ENCODE measurements at places on chromosomes 5 and 9. TPM values are rescaled to one million over a fixed set of nuclear protein-coding genes. Genes with fewer than 3 reads are reported as not detected.

Gene PKN3
- total RNA-seq: 11.6 TPM

Gene TMEM215
- total RNA-seq: not detected

Gene HTR4
- total RNA-seq: not detected

Gene ENTPD2
- 0.48 TPM for total RNA-seq

Gene DBN1
- 98.8 TPM for total RNA-seq

Gene RCL1
- total RNA-seq: 38.8 TPM

Gene COL15A1
- total RNA-seq: 0.30 TPM

Gene CDH9
- total RNA-seq: not detected

Gene ELAVL2
- not detected for total RNA-seq

Gene CCNI2
- total RNA-seq: 3.4 TPM

Gene GNG10
- total RNA-seq: 17.2 TPM

Gene FABP6
- not detected for total RNA-seq

Gene CERCAM
- total RNA-seq: 2.7 TPM

Gene RASA1
- 28.2 TPM for total RNA-seq

Gene GFI1B
- total RNA-seq: not detected

Gene NPDC1
- 27.2 TPM for total RNA-seq

Gene SPATA31A3
- total RNA-seq: not detected

Gene GGTA1
- total RNA-seq: not detected

Gene MUSK
- not detected for total RNA-seq

Gene ATG10
- total RNA-seq: 11.7 TPM

Gene SLC6A7
- total RNA-seq: not detected

Gene CCL27
- total RNA-seq: 3.7 TPM

Gene CDC14B
- 11.7 TPM for total RNA-seq

Gene LRRC19
- total RNA-seq: not detected

Gene CD14
- 0.41 TPM for total RNA-seq

Gene C9orf50
- total RNA-seq: not detected

Gene CAVIN4
- total RNA-seq: 0.19 TPM

Gene PLGRKT
- 49.9 TPM for total RNA-seq

Gene CARTPT
- not detected for total RNA-seq

Gene CAMK2A
- total RNA-seq: not detected

Gene FAM153A
- total RNA-seq: 58.1 TPM

Gene SPATA31D4
- total RNA-seq: not detected

Gene TESK1
- total RNA-seq: 39.9 TPM

Gene SLC2A6
- total RNA-seq: 2.6 TPM

Gene MYMK
- not detected for total RNA-seq

Gene SPAAR
- not detected for total RNA-seq

Gene NDUFAF2
- total RNA-seq: 29.0 TPM

Gene CCDC152
- 13.5 TPM for total RNA-seq

Gene PCDHB12
- total RNA-seq: not detected

Gene GABBR2
- total RNA-seq: not detected

Gene OCLN
- 2.8 TPM for total RNA-seq

Gene SLC27A4
- 10.2 TPM for total RNA-seq

Gene TYRP1
- not detected for total RNA-seq

Gene GCNT1
- total RNA-seq: 9.7 TPM

Gene LCN9
- not detected for total RNA-seq

Gene FASTKD3
- 8.5 TPM for total RNA-seq

Gene NCBP1
- total RNA-seq: 24.3 TPM

Gene TRIM14
- total RNA-seq: 41.7 TPM

Gene ELOVL7
- 2.7 TPM for total RNA-seq

Gene IQGAP2
- total RNA-seq: 78.0 TPM

Gene SLC30A5
- 37.0 TPM for total RNA-seq

Gene CCDC192
- not detected for total RNA-seq

Gene FUT7
- total RNA-seq: 1.8 TPM

Gene CTXN3
- total RNA-seq: not detected

Gene ROPN1L
- total RNA-seq: 0.26 TPM

Data from activated T-cell treated with anti-CD3 and anti-CD28 coated beads, Interleukin-2, amount 50 U/mL, for 72 hours (primary cell).